Neuronal stem cell (in vitro differentiated cells): ENCODE measurements at places on chromosomes 11 and 22.

DNA sequence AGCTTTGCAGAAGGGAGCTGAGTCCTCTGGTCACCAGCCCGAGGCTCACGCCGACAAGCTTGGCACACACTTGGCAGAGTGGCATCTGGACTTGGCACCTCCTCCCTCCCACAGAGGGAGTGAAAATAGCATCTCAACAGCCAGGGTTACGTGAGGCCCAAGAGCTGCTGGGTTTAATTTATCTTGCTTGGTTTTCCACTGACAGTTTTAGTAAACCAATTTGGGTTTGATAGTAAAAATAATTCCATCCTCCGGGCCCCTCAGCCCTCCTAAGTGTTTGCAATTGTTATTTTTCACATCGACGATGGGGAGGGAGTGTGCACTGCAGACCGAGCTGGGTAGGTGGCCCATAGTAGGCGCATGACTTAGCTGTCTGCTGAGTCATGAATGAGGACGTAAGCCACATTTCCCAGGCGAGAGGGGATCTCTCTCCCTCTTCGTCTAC is 107.6 kb upstream of the ASPHD2 start:
- DNase-seq = no peak

DNA sequence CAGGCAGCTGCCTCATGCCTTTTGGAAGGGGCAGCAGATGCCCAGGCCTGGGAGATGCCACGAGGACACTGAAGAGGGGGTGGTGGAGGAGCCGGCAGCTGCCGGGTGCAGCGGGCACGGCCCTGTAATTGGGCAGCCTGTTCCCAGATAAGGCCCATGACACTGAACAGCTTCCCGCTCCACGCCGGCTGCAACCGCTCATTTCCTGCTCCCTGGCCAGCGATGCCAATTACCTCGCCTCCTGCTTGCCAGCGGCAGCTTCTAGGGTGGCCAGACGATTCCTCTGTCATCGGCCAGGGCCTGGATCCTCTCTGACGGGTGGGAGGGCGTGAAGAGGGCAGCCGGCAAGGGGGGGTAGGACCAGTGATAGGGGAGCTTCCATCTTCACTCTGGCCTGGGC is 22.8 kb downstream of the FLRT1 start:
- DNase-seq = no peak

DNA sequence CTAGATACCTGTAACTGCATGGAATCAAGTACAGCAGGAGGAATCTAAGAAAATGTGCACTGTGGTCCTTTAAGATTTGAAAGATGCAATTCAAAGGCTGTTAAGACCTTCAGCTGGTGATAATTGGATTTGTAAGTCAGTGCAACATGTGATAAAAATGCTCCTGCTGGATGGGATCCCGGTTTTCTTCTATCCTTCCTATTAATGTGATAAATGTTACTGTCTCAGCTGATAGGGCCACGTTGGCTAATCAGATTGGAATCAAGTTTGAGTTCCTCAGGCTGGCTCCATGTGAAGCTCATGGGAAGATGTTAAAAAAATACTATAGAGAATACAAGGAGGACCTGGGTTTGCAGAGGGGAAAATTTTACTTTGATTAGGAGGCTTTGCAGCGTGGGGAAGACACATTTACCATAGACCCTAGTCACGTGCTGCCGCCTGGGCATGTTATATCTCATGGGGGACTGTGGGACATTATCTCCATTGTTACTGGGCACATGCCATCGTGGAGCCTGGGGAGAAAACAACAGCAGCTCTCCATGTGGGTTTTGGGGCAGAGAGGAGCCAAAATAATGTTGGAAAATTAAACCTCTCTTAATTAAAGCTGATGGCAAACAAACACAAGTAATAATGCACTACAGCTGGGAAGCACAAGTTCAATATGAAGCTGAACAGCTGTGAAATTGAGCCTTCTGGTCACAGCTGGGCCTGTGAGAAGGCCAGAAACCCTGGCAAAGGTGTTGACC is 652.5 kb downstream of the NTM start:
- no peak for DNase-seq

GRCh38 chr11:27215471-27216269 is 147.3 kb downstream of the CCDC34 start:
- DNase-seq = no peak
